WTC11 (cell line): ENCODE measurements at places on chromosomes 1 and 21. TPM values are rescaled to one million over a fixed set of nuclear protein-coding genes. Genes with fewer than 3 reads are reported as not detected.

TRIM17 gene
- total RNA-seq, result 1.5 to 2.7 TPM (median 2.6 TPM) in 3 replicates

DNA sequence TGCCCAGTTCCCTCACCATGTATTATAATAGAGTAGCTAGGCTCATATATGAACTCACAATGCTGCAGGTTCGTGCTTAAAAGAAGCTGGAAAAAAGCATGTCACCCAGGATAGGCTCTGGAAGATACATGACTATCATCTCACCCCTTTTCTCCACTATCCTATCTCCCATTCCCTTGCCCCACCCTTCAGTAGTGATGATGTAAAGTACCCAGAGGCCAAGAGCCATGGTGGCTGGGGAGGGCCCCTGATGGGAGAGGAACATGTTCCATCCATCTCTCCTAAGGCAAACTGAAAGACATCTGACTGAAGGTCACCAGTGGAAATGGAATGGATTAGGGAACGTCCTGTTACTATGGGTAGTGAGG, 20.3 kb upstream of the RBBP5 start:
- no peak for DNase-seq

GLMN gene
- total RNA-seq, result 20.4 to 20.9 TPM (median 20.4 TPM) in 3 replicates

GRCh38 chr1:200453553-200453905, 43.7 kb upstream of the ZNF281 start:
- no peak for DNase-seq

NECAP2 gene
- 29.8 to 33.9 TPM (median 30.4 TPM) in 3 replicates for total RNA-seq
